Fibroblast of lung (primary cell): ENCODE measurements at places on chromosomes 2 and 18. TPM values are rescaled to one million over a fixed set of nuclear protein-coding genes. Genes with fewer than 3 reads are reported as not detected.

The WDSUB1 gene
- total RNA-seq = 15.2 and 18.3 TPM in 2 replicates

The TTLL4 gene
- 5.9 and 9.4 TPM in 2 replicates for total RNA-seq

The UGT1A5 gene
- total RNA-seq = not detected in 2 replicates

The CXCR1 gene
- not detected in 2 replicates for total RNA-seq
